ENCODE measurements at places on chromosomes 7 and 10.

- DNase-seq: no peak
Measured at GRCh38 chr10:33723181-33723580, 388.7 kb upstream of the NRP1 start.

GRCh38 chr7:151820491-151821105, 56.3 kb downstream of the PRKAG2 start:
- DNase-seq: no peak

GRCh38 chr10:18312374-18313139, 172.3 kb downstream of the CACNB2 start:
- DNase-seq: no peak

- DNase-seq: no peak
Measured at GRCh38 chr7:6284055-6284400, 11.6 kb upstream of the CYTH3 start.

DNA sequence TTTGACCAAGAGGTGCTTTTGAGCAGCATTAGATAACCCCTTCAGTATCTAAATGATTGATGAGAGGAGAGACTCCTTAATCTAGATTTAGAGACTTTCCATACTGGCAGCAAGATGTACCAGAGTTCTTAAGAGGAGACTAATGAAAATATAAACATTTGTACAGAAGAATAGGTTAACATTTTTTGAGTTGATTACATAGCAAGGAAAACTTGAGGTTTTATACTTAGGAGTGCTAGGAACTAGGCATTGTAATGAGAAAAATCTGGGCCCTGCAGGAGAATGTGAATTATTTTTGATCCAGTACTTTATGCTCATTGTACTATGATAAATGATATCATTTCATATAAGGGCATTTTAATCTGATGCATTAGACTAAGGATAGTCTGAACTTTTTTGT, 261.7 kb downstream of the EXOC4 start:
- DNase-seq: no peak

DNA sequence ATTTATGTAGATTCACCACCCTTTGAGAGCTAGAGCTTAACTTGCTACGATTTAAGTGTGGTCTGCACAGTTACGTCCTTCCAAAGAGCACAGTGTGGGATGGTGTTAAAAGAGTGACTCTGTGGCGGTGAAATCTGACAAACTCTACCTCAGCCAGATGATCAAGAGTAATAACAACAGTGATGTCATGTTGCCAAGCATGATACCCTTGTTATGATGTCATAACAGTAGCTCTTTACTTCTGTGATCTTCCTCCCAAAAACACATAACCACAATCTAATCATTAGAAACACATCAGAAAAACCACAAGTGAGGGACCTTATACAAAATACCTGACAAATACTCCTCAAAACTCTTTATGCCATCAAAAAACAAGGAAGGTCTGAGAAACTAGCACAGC, 649.3 kb downstream of the POM121L12 start:
- DNase-seq: no peak

GRCh38 chr10:32906595-32906994, 51.4 kb downstream of the ITGB1 start:
- no peak for DNase-seq

DNA sequence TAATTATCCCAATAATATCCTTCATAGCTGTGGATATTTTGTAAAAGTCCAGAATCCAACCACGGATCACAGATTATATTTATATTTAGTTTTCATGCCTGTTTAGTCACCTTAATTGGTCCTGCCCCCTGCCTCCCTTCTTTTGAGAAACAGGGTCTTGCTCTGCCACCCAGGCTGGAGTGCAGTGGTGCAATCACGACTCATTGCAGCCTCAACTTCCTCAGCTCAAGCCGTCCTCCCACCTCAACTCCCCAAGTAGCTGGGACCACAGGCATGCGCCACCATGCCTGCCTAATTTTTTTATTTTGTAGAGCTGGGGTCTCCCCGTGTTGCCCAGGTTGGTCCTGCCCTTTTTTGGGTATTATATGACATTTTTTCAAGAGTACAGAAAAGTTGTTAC, 129.4 kb downstream of the KAT6B start:
- DNase-seq: no peak

GRCh38 chr7:47292832-47293309, 289.0 kb downstream of the TNS3 start:
- no peak for DNase-seq

DNA sequence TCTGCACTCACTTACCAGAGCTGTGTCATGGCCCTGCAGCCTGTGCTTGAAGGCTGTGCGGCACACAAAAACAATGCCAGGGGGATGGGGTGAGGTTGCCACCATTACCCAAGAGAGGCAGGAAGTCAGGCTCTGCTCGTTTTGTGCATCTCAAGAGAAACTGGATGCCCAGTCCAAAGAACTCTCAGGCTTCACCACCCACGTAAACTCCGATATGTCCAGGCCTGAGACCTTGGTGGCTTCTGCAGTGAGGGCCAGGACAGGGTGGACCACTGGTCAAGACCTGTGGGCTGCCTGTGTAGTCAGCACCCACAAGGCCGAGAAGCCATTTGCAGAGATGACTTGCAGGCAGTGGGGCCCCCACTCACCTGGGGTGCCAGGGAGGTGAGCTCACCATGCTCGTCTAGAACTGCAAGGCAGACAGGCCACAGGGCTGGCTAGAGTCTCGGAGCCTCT, 54.7 kb upstream of the EBF3 start:
- no peak for DNase-seq

- no peak for DNase-seq
Measured at GRCh38 chr7:28157831-28158416, 22.7 kb downstream of the JAZF1 start.

GRCh38 chr7:154876516-154876915, 126.4 kb downstream of the PAXIP1 start:
- no peak for DNase-seq

- DNase-seq: no peak
Measured at GRCh38 chr10:122850705-122851640, 5.3 kb upstream of the CUZD1 start.

- DNase-seq: no peak
Measured at GRCh38 chr7:749140-749551, 22.1 kb upstream of the PRKAR1B start.

DNA sequence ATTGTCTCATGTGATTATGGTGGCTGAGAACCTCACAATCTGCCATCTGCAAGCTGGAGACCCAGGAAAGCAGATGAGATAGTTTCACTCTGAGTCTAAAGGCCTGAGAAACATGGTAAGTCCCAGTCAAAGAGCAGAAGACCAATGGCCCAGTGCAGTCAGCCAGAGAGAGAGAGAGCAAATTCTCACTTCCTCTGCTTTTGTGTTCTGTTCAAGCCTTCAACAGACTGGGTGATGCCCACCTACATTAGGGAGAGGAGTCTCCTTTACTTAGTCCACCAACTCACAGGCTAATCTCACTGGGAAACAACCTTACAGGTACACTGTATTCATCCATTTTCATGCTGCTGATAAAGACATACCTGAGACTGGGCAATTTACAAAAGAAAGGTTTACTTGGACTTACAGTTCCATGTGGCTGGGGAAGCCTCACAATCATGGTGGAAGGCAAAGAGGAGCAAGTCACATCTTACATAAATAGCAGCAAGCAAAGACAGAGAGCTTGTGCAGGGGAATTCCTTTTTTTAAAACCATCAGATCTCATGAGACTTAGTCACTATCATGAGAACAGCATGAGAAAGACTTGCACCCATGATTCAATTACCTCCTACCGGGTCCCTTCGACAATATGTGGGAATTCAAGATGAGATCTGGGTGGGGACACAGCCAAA, 4.7 kb upstream of the FRMPD2 start:
- DNase-seq: no peak
